ENCODE measurements at places on chromosomes 1 and 21. TPM values are rescaled to one million over a fixed set of nuclear protein-coding genes. Genes with fewer than 3 reads are reported as not detected.

CYP4B1 gene
- not detected for total RNA-seq

LCE1C gene
- total RNA-seq, result not detected

MORN1 gene
- 12.1 TPM for total RNA-seq

NCDN gene
- 21.6 TPM for total RNA-seq

HES2 gene
- 0.10 TPM for total RNA-seq

OPTC gene
- 0.36 TPM for total RNA-seq

CELSR2 gene
- 1.6 TPM for total RNA-seq

OR1C1 gene
- total RNA-seq, result not detected

WDR64 gene
- 0.80 TPM for total RNA-seq

GORAB gene
- 10.3 TPM for total RNA-seq

NMNAT2 gene
- total RNA-seq, result 1.7 TPM

DCLRE1B gene
- 11.8 TPM for total RNA-seq

CFHR3 gene
- total RNA-seq, result not detected

TRIM17 gene
- total RNA-seq, result 2.3 TPM

CD2 gene
- not detected for total RNA-seq

CD52 gene
- total RNA-seq, result 21.8 TPM

WDR47 gene
- total RNA-seq, result 19.4 TPM

PTTG1IP gene
- total RNA-seq, result 223 TPM

All from endothelial cell (in vitro differentiated cells).